ENCODE measurements at places on chromosomes 12 and 14.

DNA sequence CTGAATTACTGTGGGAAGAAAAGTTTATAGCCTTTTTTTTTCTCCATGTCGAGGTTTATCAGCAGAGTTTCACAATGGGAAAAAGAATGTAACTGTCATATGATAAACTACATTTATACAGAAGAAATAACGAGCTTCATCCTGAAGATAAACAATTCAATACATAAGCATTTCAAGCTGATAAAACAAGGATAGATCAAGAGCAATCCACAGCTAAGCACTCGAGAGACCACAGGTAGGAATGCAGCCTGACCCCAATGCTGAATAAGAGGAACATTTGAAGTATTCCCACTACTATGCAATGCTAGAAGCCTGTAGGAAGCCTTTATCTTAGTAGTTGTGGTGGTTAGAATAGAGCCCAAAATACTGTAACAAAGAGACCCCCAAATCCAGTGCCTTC is 32.6 kb upstream of the DAAM1 start:
- no peak for DNase-seq

GRCh38 chr12:12915656-12916055 is 24.3 kb downstream of the GPRC5A start:
- DNase-seq: no peak

DNA sequence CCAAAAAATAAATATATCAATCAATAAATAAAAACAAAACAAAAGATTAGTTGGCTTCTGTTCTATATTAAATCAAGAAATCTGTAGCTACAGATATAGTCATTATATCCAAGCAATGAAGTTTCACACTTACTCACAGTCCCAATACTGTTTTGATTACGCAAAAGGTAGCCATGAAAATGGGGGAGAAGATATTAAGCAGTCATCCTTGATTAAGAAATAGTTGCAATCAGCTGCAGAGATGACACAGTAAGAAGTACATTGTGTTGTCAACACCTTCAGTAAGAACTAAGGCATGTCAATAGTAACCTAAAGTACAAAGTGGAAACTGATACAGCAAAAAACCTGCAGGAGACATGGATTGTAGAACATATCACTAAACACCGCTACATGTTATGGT is 11.0 kb upstream of the RHOJ start:
- no peak for DNase-seq

DNA sequence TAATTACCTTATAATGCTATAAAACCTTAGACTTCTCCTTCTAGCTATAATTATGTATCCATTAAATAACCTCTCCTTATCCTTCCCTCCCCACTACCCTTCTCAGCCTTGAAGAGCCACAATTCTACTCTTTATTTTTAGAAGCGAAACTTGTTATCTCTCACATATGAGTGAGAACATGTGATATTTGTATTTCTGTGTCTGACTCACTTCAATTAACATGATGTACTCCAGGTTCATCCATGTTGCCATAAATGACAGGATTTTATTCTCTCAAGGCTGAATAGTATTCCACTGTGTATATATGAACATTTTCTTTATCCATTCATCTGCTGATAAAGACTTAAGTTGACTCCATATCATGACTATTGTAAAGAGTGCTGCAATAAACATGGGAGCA is 485.6 kb downstream of the FLRT2 start:
- DNase-seq: no peak

DNA sequence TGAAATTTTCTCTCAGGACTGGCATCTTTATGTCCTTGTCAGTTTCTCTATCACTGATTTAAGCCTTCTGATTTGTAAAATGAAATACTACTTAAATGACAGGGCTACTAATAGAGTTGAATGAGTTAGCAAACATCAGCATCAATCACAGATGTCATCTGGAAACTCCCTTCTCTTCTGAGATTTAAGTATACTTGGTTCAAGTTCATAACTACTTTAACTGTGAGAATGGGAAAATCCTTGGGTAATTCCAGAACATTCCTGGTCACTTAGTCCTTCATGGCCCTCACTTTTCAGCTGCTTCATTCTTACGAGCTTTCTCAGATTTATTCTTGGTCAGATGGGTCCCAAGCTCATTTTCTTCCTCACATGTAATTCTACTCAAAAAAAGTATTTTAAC is 1655.3 kb upstream of the FLRT2 start:
- DNase-seq: peak; percentile 17

DNA sequence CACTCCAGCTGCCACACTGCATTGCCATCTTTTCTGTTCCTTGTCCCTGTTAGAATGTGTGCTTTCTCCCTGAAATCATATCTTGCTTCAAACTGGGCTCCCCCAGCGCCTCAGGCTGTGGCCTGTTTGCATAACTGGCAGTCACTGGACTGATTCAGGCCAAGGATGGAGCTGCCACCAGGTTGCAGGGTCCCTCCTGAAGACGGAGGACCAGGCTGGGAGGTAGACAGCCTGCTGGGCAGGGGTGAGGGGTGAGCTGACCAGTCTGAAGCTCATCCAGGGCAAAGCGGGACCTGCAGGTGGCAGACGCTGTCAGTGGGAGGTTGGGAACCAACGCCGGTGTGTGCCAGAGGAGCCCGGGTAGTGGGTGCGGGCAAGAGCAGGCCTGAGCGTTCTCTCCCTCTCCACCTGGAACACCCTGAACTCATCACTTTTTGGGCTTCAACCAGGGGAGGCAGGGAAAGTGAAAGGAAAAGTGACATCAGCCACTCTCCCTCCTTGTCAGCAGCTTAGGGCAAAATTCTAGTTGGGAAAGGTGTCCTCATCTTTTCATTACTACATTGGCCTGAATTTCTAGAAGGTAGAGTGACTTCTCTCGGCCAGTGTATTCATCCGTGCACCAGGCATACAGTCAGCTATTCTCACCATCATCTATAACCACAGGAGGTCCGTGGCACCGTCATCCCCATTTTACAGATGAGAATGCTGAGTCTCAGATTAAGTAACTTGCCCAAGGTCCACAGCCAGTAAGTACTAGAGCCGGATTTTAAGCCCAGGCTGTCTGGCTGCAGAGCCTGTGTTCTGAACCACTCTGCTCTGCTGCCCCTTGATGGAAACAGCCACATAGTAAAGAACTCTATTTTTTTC is 219.1 kb downstream of the SLC41A2 start:
- no peak for DNase-seq

- no peak for DNase-seq
Observed at GRCh38 chr12:127292736-127293135, 974.2 kb upstream of the TMEM132C start.

DNA sequence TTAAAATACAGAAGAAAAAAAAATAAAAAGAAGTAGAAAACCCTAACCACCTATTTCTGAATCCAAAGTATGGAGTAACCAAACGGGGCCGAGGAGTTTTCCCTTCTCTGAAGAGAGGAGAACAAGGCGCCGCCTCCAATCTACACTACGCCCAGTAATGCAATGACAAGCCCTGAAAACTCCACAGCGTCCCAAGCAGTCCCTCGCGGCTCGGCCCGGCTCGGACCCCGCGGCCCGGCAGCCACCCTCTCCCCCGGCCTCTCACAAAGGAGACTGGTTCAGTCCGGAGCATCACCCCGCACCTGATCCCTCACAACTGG is 371 bp downstream of the CHD8 start:
- no peak for DNase-seq

DNA sequence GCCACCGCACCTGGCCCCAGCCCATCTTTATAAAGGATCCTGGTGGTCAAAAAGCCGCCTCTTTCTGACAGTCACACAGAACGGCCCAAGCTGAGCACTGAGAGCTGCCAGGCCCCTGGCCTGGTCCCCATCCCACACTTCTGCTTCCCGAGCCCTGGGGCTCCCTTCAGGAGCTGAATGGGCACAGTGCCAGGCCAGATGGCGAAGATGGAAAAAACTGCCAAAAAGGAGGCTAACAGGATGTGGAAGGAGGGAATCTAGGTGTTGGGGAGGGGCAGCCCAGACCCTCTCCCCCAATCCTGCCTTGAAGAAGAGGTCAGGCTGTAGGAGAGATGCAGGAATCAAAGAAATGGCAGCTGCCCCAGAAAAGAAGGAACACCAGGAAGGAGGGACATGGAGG is 5.0 kb downstream of the LPAR5 start:
- no peak for DNase-seq

DNA sequence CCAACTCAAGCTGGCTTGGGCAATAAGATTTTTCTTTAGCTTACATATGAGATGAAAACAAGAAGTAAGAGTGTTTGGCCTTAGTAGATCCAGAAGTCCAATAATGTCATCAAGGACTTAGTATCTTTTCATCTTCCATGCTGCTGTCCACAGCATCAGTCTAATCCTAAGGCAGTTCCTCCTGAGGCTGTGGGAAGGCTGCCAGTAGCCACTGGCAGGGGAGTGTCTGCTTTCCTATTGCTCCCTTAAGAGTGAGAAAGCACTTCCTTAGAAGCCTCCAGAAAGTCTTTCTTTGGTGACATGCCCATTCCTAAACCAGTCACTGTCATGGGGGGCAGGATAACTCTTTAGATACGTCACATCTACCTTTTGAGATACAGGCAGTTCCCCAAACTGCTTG is 317.7 kb downstream of the BMP4 start:
- no peak for DNase-seq

GRCh38 chr12:61254225-61254624 is 1006.0 kb upstream of the USP15 start:
- DNase-seq: no peak

GRCh38 chr12:46944088-46944487 is 118.3 kb upstream of the SLC38A4 start:
- DNase-seq: peak; percentile 45

GRCh38 chr14:80536456-80536855 is 325.2 kb upstream of the DIO2 start:
- no peak for DNase-seq

- DNase-seq: peak; percentile 48
Observed at GRCh38 chr14:44895716-44896115, 66.0 kb downstream of the KLHL28 start.

DNA sequence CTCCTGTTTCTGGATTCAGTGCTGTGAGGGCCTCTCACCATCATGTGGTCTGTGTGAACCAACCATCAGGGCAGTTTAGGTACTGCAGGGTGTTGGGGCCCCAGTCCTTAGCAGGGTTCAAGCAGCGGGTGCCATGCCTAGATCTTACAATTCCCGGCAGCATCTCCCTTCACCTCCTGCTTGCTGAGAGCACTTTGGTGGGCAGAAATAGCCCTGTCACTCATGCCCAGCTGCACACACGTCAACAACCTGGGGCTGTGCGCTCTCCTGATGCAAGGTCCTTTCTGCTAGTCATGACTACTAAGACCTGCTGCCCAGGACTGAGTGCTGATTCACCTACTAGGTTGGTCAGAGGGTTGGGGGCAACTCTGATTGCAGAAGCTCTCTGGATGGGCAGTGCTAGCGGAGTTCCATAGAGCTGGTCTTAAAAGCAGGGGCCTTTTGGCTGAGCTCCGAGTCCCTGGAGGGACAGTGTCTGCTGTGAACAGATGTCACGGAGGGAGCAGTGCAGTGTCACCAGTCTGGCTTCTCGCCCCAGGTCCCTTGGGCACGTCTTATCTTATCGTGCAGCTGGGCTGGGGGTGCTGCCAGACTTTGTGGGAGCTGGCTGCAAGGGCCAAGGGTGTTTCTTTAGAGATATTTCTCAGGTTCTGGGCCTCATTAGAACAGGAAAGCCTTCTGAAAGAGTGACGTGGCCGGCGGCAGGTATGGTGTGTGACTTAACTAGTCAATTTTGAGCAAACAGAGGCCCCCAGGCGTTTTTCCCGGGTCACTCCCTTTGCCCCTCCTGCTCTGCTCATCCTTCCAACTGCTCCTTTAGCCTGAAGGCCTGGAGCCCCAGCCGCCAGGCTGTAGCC is 71.8 kb downstream of the NINJ2 start:
- DNase-seq: no peak

- peak; percentile 71 for DNase-seq
Observed at GRCh38 chr12:110102255-110102654, 21.9 kb upstream of the IFT81 start.

DNA sequence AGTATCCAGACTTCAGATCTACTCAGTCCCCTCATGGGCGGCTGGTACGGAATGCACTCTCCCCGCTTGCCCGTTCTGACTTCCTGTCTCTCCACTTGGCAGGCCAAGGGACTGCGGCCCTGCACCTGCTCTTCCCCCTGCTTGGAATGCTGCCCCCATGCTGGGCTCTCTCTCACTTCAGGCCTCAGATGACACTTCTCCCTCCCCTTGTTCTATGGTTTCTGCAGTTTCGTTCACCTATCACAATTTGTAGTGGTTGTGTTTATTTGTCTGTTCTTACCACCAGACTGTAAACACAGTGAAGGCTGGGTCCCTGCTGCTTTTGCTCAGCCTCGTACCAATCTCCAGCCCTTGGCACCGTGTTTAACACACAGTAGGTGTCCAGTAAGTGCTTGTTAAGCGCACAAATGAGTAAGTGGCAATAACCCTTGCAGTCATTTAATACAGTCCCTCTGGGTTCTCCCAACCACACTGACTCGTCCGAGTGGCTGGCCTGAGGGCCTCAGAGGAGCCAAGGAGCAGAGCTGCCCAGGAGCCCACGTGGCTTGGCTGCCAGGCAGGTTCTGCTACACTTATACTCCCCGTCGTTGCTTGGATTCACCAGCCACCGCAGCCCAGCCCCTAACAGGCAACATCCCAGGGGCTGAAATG is 11.8 kb downstream of the SLC6A12 start:
- DNase-seq: no peak

GRCh38 chr12:48758186-48758585 is 30.7 kb downstream of the ADCY6 start:
- DNase-seq: no peak

GRCh38 chr12:120367233-120367923 is 1.6 kb downstream of the MSI1 start:
- no peak for DNase-seq

GRCh38 chr12:65168681-65169319 is 583 bp upstream of the LEMD3 start:
- no peak for DNase-seq

GRCh38 chr12:112852127-112852526 is 54.6 kb upstream of the OAS1 start:
- DNase-seq: no peak

DNA sequence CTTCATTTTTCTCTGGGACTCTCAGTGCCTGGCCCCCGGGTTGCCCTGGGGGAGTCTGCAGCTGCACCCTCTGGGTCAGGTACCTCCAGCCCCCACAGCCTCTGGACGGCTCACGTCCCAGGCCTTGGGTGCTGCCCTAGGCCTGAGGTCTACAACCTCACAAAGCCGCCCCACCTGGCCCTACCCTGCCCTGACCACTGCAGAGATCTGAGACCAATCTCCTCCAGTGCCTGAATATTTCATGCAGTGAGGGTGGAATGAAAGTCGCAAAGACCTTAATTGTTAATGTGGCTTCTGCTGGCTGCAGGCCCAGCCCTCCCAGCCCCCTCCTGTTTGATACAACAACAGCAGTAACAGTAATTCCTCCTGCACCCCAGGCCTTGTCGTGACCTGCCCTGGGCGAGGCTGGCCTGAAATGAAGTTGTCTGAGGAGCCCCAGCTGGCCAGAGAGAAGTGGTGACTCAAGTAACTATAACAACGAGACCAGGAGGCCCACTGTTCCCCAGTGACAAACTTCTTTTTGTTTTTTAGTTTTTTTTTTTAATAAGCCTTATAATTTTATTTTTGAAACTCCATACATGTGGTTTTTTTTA is 8.8 kb upstream of the CCDC85C start:
- no peak for DNase-seq

GRCh38 chr14:33590891-33591630 is 359.8 kb downstream of the EGLN3 start:
- no peak for DNase-seq

GRCh38 chr14:90319634-90320541 is 11.9 kb downstream of the NRDE2 start:
- no peak for DNase-seq

GRCh38 chr12:88111074-88111652 is 30.7 kb downstream of the CEP290 start:
- peak; percentile 47 for DNase-seq

Measured in RCC 7860 (cell line).